ENCODE measurements at places on chromosomes 6 and 20. TPM values are rescaled to one million over a fixed set of nuclear protein-coding genes. Genes with fewer than 3 reads are reported as not detected.

Gene ESR1
- total RNA-seq = 0.02 TPM

Gene LY6G5C
- total RNA-seq = not detected

Gene TBC1D20
- 29.7 TPM for total RNA-seq

Gene ADGRF5
- 0.19 TPM for total RNA-seq

Gene MUCL3
- total RNA-seq = 0.43 TPM

Gene SPATA2
- 3.4 TPM for total RNA-seq

Gene SLC24A3
- not detected for total RNA-seq

Gene HTR1E
- total RNA-seq = not detected

Gene CAPN11
- not detected for total RNA-seq

Gene ASIP
- not detected for total RNA-seq

Gene PPP1R3G
- total RNA-seq = 0.22 TPM

Gene RBM24
- total RNA-seq = 13.2 TPM
